ENCODE measurements at places on chromosomes 3 and 15.

DNA sequence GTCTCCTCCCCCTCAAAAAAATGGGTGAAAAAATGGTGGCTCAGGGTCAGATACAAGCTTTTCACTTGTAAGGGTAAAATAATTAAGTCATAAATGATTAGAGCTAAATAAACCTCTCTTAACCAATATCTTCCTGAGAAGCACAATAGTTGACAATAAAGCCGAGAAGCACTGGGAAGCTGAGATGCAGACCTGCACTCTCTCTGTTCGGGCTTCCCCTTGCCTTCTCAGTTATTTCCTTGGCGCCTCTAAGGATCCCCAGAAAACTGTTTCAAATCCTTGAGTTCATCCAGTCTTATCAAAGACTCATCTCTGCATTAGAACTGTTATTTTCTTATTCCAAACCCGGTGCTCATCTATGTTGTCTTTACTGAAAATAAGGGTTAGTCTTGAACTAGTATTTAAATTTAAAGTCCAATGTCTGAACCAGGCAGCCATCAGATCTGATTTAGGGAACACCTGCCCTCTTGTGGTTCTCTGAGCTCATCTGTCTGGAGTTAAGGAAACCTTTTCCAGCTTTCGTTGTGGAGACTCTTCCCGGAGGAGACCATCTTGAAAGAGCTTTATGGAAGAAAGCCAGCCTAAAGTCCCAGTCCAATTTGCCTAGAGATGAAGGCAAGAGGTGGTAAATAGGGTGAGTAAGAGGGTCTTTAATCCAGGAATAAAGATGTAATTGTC lies 256.4 kb upstream of the MCTP2 start:
- no peak for DNase-seq

DNA sequence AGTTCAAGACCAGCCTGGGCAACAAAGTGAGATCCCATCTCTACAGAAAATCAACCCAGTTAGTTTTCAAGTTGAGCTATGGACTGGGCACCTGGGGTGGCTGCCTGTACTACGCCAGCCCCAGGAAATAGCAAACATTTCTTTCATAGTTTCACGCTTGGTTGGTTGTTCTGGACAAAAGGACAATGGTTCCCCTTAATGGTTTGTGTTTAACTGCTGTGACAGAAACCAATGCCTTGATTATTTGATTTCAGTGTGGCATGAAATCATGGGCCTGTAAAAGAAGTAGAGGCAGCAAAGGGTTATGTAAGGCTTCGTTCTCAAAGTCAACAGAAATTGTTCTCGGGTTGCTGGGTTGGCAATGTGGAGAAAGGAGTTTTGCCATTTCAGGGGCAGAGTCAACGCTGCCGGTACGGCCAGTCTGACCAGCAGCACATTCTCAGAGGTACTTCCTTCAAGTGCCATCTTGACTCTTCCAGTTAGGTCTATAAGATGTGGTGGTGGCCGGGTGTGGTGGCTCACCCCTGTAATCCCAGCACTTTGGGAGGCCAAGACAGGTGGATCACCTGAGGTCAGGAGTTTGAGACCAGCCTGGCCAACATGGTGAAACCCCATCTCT lies 12.7 kb downstream of the LCMT2 start:
- DNase-seq = no peak

DNA sequence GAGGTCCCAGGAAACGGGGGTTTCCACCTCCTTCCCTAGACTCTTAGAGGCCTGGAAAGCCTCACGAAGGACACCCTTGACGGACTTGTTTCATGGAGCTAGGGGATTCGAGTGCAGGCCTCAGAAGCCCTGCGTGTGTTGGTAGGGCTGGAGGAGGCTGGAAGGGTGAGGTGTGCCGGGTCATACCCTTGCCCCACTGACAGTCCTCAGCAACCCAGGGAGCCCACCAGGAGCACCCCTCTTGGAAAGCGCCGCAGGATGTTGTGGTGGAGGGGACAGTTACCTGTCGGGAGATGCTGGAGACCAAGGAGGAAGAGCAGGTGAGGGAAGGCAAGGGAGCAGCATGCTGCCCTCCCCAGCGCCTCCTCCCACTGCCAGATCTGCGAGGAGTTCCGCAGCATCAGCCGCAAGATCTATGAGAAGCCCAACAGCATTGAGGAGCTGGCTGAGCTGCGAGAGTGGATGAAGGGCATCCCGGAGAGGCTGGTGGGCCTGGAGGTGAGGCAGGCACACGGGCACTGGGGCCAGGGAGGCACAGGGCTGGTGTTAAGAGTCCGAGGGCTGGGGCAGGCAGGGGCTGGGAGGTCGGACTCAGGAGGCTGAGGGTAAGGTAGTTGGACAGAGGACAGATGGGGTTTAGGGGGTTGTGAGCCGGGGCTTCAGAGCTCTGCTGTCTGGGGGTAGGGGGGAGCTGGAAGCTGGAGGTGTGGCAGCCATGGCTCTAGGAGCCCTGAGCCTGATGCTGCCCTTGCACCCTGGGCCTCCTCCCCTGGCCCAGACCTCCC lies 33.7 kb downstream of the DNAH1 start:
- DNase-seq = no peak

DNA sequence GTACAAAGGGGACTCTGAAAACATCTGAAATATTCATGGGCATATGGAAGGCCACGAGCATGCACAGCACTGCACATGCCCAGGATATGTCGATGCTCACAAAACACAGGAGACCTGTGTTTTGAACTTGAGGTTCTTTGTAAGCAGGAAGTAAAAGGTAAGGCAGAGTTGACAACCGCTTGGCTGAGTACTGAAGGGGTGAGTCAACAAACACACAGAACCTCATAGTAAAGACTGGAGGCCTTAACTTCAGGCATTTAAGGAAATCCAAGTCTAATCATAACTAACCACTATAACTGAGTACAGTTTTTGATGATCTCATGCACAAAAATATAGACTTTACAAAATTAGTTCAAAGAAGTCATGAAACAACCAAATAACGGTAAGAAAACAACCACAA lies 80.6 kb downstream of the MYO9A start:
- DNase-seq = no peak

DNA sequence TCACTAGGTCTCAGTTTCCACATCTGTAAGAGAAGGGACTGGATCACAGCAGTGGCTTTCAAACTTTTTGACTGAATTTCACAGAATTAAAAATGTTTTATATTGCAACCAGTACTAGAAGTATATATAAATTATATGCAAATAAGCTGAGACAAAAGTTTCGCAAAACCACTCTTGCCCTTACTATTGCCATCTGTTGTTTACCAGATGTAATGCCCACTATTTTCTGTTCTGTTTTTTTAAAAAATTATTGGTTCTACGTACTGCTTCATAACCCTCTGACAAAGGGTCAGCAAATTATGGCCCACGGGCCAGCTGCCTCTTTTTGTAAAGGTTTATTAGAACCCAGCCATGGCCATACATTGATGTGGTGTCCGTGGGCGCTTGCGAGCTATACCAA lies 44.8 kb downstream of the PDIA5 start:
- DNase-seq = no peak

- DNase-seq = no peak
Measured at GRCh38 chr3:15401936-15402335, 25.4 kb downstream of the METTL6 start.

- no peak for DNase-seq
Measured at GRCh38 chr3:190192739-190193138, 72.0 kb upstream of the P3H2 start.

GRCh38 chr3:38157595-38157994 lies 7.7 kb upstream of the OXSR1 start:
- no peak for DNase-seq

DNA sequence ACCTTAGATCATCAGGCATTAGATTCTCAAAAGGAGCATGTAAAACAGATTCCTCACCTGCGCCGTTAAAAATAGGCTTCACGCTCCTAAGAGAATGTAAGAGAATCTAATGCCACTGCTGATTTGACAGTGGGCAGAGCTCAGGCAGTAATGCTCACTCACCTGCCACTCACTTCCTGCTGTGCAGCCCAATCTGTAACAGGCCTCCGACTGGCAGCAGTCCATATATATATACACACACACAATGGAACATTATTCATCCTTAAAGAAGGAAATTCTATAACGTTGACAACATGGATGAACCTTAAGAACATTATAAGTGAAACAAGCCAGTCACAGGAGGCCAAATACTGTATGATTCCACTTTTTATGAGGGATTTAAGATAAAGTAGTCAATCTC lies 24.5 kb downstream of the ZNF148 start:
- no peak for DNase-seq

DNA sequence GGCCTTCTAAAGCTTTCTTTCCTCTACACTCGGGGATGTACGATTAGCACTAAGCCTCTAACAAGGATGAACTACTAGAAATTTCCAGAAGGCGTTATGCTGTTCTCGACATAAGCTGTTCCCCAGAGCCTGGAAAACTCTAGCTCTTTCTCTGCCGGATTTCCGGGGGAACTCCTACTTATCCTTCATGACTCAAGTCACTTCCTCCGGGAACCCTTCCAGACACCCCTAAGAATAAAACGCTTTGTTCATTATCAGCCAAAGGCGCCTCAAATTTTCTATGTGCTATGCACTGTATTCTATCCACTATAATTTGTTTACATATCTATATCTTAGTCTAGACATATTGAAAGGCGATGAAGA lies 455 bp upstream of the SNAP23 start:
- DNase-seq = peak; percentile 48

DNA sequence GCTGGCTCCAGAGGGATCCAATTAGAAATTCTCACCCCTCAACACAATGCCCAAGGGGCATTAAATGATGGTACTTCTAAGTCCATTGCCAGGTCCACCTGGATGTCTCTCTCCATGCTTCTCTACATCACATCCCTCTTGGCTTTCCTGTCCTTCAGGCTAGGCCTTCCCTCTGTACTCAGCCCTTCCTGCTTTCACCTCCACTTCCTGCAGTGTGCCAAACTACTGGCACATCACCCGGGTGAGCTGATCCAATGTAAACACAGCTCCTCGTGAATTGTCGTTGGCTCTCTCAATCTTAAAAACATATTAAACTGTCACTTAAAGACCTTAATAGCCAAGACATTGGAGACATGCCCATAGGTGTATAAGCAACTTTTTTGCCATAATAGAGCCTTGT lies 4.0 kb downstream of the LMCD1 start:
- no peak for DNase-seq

GRCh38 chr3:48698891-48699290 lies 13.2 kb upstream of the NCKIPSD start:
- DNase-seq = no peak

DNA sequence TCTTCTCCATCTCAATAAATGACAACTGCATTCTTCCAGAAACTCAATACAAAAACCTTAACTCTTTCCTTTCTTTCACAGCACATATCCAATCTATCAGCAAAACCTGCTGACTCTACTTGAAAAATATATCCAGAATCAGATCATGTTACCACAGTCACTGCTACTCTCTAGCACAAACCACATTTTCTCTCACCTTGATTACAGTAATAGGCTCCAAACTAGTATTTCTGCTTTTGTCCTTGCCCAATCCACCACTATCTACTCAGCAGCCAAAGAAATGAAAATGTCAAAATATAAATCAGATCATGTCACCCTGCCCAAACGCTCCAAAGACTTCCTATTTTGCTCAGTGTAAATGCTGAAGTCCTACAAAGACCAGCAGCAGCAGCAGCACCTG lies 15.2 kb downstream of the TMCC1 start:
- no peak for DNase-seq

- no peak for DNase-seq
Measured at GRCh38 chr3:46670000-46670890, 23.2 kb downstream of the ALS2CL start.

GRCh38 chr15:65368302-65369211 lies 9.2 kb downstream of the IGDCC3 start:
- DNase-seq = no peak

DNA sequence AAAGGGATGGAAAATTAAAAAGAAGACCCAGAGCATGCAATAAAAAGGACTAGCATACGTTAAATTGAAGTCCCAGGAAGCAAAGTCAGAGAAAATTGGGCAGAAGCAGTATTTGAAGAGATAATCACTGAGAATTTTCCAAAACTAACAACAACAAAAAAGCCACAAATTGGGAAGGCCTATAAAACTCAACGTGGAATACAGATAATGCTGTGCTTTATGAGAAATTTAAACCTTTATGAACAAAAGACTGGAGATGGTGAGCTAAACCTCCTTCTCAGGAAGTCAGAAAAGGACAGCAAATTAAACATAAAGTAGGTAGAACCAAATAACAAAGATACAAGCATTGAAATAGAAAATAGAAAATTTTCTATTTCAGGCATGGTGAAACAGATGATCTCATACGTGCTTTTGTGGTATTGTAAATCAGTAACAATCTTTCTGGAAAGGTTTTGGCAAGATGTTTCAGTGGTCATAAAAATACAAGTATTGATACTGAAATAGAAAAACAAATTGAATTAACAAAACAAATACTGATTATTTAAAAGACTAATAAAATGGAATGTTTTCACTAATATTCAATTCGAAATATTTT lies 55.6 kb downstream of the LYSMD4 start:
- no peak for DNase-seq

GRCh38 chr3:175969456-175969855 lies 1110.3 kb downstream of the NAALADL2 start:
- DNase-seq = no peak

DNA sequence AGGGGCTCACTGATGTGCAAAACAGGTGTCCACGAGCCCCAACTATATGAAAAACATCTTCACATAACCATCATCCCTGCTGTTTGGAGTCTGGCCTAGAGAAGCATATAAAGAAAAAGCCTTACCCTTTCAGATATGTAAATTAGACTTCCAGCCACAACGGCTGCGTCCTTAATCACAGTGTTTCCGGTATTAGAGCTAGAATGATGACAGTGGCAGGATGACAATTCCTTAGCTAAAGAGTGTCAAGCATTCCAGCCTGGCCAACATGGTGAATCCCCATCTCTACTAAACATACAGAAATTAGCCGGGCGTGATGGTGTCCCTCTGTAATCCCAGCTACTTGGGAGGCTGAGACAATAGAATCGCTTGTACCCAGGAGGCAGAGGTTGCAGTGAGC lies 19.5 kb upstream of the SAMD7 start:
- no peak for DNase-seq

DNA sequence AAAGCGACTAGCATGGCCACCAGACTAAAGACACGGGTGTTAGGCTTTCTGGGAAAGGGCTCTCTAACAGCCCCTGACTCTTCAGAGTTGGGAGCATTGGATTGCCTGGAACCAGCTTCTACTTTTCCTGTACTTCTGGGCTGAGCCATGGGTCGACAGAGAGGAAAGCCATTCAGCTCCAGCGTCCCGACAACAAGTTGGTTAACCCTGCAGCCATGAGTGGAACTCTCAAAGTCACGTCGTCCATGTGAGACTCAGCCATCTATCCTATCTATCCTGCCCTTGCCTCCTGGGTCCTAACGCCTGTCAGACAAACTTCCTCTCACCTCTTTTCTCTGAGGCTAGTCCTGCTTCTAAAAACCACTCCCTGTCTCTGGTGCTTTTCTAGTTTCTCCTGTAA lies 32.6 kb upstream of the TBC1D5 start:
- DNase-seq = no peak

Data from CD4-positive, alpha-beta T cell treated with Interleukin-10 for 1 hour (primary cell).